Fibroblast of skin of left biceps (primary cell): ENCODE measurements at places on chromosomes 6 and 20.

DNA sequence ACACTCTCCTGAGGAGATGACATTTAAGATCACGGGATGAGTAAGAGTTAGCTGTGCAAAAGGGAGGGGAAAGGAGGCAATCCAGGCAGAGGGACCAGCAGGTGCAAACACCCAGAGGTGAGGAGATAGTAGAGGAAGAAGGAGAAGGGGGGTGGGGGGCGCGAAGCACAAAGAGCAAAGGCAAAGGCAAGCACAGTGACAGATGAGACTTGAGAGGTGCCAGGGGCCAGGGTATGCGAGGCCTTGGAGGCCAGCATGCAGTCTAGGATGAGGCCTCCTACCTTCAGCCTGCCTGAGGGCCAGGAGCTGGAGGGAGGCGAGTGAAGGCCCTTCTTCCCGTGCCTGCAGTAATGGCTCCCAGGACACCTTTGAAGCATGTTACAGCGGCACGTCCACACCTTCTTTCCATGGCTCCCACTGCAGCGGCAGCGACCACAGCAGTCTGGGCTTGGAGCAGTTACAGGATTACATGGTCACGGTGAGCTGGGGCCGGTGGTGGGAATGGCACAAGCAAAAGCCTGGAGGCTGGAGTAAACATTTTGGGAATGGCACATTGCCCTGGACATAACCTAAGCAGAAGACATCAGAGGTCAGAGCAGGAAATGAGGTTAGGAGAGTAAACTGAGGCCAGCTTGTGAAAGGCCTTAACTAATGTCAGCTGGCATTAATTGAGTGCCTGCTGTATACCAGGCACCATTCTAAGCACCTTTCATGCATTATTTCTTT lies 18.6 kb downstream of the CCM2L start:
- DNase-seq: no peak

DNA sequence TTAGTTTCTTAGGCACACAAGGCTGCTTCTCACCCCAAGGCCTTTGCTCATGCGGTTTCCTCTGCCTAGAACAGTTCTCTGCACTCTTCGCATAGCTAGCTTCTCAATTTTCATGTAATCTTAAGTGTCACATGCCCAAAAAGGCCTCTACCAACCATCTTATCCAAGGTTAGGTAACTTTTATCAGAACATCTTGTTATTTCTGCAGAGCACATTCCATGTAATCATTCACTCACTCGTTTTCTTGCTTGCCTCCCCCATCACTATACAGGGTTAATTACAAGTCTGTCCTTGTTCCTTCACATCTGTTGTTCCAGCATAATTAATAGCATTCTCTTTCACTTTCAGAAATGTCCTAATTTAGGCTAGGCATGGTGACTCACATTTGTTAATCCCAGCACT lies 53.8 kb downstream of the NCOA6 start:
- no peak for DNase-seq

DNA sequence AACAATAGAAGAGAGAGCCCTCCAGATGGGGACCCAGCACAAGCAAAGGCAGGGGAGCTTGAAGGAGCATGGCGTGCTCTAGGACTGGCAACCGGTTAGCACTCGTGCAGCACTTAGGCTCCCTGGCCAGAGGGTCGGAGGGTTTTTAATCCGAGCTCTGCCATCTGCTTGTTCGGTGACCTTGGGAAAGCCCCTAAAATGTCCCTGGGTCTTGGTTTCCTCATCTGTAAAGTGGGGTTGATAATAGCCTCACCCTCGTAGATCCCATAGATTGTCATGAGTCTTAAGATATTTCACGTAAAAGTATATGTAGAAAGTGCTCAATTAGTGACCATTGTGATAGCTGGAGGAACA lies 16.6 kb upstream of the HCK start:
- DNase-seq: no peak

- no peak for DNase-seq
Measured at GRCh38 chr6:15768999-15769398, 106.2 kb upstream of the DTNBP1 start.

DNA sequence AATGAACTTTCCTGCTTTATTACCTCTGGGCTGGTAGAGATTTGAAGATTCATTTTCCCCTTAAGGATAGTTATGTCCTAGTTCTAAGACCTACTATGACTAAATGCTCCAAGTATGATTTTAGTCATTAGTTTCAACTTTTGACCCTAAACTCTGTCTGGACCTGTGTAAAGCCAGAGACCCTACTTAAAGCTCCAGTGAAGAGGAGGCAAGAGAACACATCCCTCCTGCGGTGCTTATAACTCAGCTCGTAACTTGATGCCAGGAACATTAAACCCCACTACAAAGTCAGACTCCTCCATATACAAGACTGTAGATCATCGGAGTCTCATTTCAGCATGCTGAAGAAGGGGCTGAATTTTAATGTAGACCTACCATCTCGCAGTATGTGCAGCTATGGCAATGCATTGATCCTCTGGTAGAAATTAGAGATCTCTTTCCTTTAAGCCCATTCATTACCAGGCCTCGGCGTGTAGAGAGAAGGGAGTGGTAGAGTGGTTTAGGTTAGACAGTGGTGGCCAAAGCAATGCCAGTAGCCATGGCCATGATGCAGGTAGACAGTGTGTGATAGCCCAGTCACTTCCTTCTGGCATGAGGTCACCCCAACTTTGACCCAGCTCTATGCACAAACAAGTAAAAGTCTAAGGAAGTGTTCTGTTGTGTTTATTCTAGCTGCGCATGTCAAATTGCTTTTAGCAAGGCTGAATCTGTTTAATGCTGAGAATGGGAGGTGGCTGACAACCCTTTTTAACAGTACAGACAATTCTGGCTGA lies 34.8 kb upstream of the MYB start:
- DNase-seq: peak; percentile 39

- no peak for DNase-seq
Measured at GRCh38 chr20:12914804-12915203, 94.0 kb upstream of the SPTLC3 start.

GRCh38 chr6:44735630-44735963 lies 348.1 kb downstream of the CDC5L start:
- DNase-seq: peak; percentile 38

- DNase-seq: no peak
Measured at GRCh38 chr20:46327557-46327956, 19.3 kb upstream of the CDH22 start.

GRCh38 chr6:143183666-143184065 lies 123.0 kb downstream of the AIG1 start:
- peak; percentile 74 for DNase-seq

DNA sequence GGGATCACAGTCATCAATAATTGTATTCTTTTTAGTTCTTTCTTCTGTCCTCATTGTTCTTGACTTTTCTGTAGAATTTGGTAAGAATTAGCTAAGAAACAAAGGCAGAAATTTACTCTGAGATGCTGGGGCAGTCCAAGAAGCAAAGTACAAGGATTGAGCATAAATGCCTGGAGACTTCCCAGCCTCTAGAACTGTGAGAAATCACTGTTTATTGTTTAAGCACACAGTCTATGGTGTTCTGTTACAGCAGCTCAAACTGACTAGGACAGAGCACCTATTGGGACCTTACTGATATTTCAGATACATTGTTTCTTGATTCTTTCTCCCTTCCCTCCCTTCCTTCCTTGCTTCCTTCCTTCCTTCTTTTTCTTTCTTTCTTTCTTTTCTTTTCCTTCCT lies 192.7 kb upstream of the SLC35B3 start:
- DNase-seq: no peak

DNA sequence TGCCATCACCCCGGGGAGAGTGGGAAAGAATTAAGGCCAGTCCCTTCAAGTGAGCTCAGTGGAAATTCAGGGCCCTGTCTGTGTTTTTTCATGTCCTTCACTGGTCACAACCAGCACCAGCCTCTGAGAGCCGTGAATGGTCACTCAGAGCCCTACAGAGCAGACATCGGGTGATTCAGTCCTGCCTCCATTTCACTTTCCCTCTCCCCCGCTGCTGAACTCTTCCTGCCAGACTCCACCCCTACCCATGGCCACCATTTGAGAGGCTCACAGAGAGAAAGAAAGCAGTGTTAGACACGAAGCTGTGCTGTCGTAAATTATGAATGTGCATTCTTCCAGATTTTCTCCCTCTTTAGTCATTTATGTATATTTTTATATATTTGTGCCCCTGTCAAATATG lies 5.4 kb downstream of the R3HDML start:
- no peak for DNase-seq

GRCh38 chr20:43925215-43925614 lies 10.6 kb downstream of the TOX2 start:
- DNase-seq: no peak

GRCh38 chr6:39608652-39609345 lies 116.4 kb downstream of the KIF6 start:
- DNase-seq: no peak

- DNase-seq: no peak
Measured at GRCh38 chr6:170221753-170222400, 69.0 kb downstream of the DLL1 start.

GRCh38 chr6:11772109-11772825 lies 6.3 kb downstream of the ADTRP start:
- peak; percentile 93 for DNase-seq

GRCh38 chr6:162053084-162053483 lies 674.5 kb downstream of the PRKN start:
- no peak for DNase-seq

DNA sequence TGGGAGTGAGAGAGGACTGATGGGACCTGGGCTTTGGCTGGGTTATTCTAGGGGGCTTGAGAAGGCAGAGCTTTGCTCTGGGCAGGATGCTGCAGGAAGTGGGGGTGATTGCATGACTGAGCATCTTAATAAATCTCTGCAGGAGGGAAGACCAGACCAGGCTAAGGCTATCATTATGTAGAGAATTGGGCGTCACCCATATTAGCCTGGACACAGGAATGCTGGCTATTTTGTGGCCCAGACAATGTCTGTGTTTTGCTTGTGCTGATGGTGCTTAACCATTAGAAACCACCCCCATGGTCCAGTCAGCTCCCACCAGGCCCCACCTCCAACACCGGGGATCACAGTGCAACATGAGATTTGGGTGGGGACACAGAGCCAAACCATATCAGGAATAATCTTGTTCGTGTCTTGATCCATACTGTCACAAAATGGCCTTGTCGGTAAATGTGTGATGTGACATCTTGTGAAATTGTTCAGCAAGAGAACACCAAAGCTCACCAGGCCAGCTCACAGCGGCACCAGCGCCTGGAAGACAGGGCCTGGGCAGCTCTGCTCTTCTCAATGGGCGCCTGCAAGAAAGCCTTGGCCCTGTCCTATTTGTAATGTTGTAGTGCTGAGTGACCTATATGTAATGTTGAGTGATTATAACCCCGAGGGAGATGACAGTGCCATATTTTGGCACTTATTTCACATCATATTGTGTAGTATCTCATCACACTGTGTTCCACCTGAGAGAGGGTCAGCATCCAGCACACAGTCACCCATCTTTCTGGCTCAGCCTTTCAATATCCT lies 211.8 kb downstream of the QKI start:
- DNase-seq: no peak

DNA sequence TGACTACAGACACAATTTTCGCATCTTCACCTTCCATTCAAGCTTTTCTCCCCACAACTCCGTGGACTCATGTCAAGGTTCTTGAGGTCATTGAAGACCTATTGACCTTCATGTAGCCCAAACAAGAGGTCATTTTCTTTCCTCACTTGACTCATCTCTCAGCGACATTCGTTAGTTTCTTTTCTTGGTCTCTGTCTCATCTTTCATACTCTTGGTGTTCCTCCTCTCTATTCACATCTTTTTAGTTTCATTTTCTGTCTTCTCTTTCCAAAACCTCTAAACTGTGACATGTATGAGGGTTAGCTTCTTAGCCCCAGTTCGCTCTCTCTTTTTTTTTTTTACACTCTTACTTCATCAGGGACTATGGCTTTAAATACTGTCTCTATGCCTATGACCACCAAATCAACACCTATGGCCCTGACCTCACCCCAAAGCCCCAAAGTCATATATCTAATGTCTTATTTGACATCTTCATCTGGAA lies 128.6 kb upstream of the BACH2 start:
- DNase-seq: no peak

DNA sequence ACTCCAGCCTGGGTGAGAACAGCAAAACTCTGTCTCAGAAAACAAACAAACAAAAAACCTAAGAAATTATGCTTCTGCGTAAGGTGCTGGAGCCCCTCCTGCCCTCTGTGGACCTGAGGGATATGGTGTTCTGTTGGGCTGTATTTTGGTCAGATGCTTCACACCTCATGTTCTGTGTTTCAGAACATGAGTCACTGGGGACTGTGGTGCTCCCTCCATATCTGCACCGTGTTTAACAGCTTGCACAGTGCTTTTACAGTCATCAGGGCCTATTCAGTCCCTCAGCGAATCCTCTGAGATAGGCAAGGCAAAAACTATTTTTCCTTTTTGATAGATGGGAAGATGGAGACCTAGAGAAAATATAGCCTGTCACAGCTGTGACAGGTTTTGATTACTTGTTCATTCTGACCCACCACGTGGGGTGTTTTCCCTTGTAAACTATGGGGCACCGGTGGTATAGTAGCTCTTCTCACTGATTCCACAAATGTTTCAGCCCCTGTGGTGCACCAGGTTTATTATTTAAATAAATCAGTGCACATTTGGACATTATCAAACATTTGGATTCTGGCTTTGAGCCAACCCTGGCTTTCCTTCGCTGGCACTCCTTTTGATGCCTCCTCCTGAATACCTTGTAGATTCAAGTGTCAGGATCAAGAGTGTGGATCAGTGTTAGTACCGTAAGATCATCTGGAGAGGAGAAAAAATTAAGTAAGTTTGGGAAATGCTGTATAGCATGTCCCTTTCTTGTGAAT lies 9.6 kb downstream of the TTPAL start:
- no peak for DNase-seq

DNA sequence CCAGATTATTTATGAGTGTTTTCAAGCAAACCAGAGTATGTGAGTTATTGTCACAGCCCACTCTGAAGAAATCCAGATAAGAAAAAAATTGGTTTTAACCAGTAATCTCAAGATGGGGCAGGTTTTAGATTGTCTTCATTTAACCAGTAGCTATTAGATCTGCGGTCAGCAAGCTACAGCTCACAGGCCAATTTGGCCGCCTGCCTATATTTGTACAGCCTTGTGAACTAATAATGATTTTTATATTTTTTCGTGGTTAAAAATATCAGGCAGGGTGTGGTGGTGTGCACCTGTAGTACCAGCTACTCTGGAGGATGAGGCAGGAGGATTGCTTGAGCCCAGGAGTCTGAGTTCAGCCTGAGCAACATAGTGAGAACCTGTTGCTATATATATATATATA lies 5.0 kb downstream of the FAM209B start:
- no peak for DNase-seq

- peak; percentile 65 for DNase-seq
Measured at GRCh38 chr6:153167061-153167891, 36.2 kb upstream of the RGS17 start.

DNA sequence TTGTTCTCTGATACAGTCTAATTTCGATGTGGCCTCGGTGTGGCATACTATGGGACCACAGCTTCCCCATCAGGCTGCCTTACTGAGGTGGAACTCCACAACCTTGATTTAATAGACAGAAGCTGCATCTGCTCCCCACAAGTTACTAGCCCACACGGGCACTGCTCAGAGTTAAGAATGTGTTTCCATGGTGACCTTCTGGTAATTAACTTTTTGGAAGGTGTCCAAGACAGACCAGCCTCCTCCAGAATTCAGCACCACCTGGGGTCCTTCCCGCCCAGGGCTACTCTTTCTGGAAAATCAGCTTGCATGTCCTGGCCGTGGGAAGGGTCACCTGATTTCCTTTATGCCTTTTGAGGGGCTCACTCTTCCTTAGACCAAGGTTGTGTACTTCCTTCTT lies 48.7 kb upstream of the CDH4 start:
- DNase-seq: no peak
